ENCODE measurements at places on chromosomes 3 and 15.

DNA sequence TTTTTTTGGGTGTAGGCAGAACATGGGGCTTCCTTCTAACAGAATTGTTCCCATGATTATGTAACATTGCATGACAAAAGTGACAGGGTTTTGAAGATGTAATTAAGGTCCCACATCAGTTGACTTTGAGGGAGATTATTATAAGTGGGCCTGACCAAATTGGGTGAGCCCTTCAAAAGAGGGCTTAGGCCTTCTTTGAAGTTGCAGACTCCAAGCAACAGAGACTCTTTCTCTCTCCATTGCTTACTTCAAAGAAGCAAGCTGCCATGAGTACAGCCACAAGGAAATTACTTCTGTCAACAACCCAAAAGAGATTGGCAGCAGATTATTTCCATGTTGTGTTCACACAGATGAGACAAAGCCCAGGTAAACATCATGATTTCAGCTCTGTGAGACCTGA, 348.2 kb downstream of the PDCD6IP start:
- DNase-seq, result no peak

DNA sequence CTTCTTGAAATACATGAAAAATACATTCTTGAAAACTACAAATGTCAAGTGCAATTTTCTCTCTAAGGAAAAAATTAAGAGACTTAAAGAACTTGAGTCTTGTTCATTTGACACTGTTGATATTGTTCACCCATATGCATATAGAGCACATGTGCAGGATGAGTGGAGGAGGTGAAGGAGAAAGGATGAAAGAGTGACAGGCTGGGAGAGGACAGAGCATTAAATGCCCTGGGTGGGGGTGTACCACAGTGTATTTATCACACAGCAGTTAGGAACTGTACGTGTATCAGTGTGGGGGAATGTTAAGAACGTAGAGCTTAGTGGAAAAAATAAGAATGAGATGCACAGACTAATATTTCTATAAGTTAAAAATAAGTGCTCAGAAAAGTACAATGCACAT, 45.7 kb downstream of the CTDSPL start:
- no peak for DNase-seq

GRCh38 chr3:112002096-112002971, 3.6 kb downstream of the TAGLN3 start:
- DNase-seq, result peak; percentile 29

- DNase-seq, result no peak
Observed at GRCh38 chr3:13016083-13016720, 57.0 kb downstream of the IQSEC1 start.

- DNase-seq, result no peak
Observed at GRCh38 chr3:141500397-141500796, 13.6 kb downstream of the RASA2 start.

- no peak for DNase-seq
Observed at GRCh38 chr3:27193056-27193455, 176.1 kb downstream of the NEK10 start.

DNA sequence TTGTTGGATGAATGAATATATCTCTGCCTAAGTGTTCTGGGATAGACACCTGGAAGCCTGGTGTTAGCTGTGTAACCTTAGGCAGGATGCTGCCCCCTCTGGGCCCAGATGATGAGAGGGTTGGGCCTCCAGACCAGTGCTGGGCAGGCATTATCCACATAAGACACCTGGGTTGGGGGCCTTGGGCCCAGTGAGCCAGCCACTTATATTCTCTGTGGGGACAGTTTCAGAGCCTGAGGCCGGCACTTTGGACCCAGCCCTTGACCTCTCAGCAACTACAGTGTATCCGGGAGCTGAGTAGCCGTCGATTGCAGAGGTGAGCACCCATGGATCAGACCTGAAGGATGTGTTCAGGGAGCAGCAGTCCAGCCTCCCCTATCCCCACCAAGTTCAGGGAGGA, 2.2 kb downstream of the HEMK1 start:
- DNase-seq, result no peak
